Trophoblast cell (in vitro differentiated cells and primary cell): ENCODE measurements at places on chromosomes 4 and X.

DNA sequence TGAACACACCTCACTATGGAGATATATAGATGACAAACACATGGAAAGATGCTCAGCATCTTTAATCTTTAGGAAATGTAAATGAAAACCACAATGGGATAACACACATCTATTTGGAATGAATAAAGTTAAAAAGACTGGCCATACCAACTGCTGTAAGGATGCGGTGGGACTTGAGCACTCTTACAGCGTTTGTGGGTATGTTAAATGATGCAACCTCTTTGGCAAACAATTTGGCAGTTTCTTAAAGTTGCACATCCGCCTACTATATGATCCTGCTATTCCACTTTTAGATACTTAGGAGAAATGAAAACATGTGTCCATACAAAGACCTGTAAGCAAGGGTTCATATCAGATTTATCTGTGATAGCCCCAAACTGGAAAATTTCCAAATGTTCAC is 50.7 kb downstream of the MRPL1 start:
- no peak for DNase-seq

DNA sequence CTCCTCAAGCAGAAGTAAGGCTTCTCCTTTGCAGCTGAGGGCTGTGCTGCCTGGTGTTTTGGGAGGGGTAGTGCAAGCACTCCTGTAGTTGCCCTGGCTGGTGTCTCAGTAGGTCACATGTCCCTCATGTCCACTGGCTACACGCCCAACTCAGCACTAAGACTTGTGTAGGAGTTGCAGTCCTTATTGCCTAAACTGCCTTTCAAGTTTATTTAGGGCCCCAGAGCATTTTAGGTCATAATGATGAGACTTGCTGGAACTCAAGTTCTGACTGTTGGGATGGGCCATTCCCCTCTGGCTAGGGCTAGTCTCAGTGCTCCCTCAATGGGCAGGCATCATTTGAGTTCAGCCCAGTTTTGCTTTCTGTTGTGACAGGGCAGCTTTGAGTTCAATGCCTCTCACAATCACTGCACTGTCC is 44.1 kb downstream of the PPM1K start:
- DNase-seq: peak; percentile 22

DNA sequence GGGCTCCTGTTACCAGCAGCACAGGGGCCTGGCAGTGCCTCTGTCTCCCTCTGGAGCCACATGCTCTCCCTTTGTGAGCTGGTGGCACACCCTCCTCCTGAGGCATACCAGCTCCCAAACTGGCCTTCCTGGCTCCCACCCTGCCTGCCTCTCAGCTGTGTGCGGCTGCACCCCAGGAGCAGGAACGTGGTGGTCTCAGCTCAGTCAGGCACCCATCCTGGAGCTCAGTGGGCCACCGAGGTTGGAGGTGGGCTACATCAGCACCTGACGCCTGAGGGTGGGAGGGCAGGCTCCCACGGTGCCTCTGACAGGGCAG is 85.9 kb upstream of the NKX1-1 start:
- DNase-seq: no peak

DNA sequence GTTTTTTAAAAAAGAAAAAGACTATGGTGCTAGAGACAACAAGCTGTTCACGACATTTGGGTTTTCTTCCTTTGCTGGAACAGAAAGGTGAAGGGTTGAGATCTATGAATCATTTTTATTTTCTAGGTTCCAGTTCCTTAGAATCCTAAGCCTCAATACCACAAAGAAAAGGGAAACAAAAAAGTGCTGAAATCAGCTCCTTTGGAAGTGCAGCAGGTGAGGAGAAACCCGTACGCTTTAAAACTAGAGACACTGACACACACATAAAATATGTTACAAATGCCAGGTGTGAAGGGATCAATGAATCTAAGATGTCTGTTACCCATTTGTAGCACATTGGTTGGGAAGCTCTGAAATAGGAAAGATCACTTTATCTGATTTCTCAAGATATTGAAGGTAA is 125.2 kb downstream of the AREG start:
- DNase-seq: no peak
